Fibroblast of skin of abdomen (primary cell): ENCODE measurements at places on chromosomes 5 and 9.

- DNase-seq: no peak
These were observed 65.6 kb upstream of the IRX2 start for GRCh38 chr5:2817031-2817603.

DNA sequence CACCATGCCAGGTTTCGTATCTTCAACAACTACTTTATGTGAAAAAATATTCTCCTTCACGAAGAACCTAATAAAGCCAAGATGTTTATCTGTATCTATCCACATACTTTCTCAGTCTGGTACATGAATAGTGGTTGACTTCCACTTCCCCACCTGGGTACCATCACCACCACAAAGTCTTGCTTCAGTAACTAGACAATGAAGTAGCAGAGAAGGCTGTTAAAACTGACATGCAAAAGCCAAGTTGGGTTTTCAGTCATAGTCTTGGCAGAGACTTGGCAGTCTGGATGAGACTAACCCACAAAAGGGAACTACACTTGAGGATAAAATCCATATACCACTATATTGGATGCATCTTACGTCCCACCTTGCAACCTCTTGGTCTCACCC, 5.0 kb downstream of the P4HA2 start:
- no peak for DNase-seq

DNA sequence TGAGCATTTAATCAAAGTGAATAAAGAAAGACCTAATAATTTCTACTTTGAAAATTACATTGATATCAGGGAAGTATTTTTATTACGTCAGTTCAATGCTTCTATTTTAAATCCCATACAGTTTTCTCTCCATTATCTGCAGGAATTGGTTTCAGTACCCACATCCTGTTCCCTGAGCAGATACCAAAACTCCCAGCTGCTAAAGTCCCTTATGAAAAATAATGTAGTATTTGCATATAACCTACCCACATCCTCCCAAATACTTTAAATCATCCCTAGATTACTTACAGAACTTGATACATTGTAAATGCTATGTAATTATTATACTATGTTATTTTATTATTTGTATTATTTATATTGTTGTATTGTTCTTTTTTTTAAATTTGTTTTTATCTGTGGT, 125.4 kb upstream of the MINAR2 start:
- DNase-seq: no peak

GRCh38 chr5:151663617-151664293, 23.0 kb downstream of the SPARC start:
- no peak for DNase-seq

DNA sequence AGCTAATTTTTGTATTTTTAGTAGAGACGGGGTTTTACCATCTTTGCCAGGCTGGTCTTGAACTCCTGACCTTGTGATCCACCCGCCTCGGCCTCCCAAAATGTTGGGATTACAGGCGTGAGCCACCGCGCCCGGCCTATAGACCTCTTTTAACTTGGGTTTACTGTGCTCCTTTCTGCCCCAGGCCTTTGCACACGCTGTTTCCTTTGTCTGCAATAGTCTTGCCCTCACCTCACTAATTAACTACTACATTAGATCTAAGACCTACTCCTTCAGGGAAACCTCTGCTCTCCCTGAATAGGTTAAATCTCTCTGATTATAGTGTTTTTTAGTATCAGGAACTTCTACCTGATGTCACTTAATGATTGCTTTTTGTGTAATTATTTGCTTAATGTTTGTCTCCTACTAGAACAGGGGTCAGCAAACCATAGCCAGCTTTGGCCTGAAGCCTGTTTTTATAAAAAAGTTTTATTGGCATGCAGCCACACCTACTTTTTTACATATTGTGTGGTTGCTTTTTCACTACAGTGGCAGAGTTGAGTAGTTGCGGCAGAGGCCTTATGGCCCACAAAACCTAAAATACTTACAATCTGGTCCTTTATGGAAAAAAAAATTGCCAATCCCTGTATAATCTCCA, 31.2 kb upstream of the TLE1 start:
- DNase-seq: no peak

GRCh38 chr9:130287736-130288135, 22.2 kb downstream of the HMCN2 start:
- DNase-seq: no peak

- DNase-seq: no peak
These were observed 77.9 kb downstream of the SEMA4D start for GRCh38 chr9:89419978-89420394.

- DNase-seq: no peak
These were observed 50.5 kb downstream of the RALGPS1 start for GRCh38 chr9:126965077-126965476.

DNA sequence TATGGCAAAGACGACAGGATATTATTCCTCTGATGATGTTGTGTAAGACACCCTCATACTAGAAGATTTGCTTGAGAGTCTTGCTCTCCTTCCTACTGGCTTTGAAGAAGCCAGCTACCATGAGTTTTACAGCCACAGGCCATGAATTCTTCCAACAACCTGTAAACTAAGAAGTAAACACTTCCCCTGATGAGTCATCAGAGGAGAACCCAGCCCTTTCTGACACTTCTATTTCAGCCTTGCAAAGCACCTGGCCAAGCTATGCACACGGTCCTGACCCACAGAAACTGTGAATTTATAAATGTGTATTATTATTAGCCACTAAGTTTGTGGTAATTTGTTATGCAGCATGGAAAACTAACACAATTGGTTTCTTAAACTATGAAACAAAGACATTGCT, 288.8 kb upstream of the ADAMTSL1 start:
- no peak for DNase-seq

GRCh38 chr5:139962445-139962844, 80.7 kb downstream of the NRG2 start:
- no peak for DNase-seq

DNA sequence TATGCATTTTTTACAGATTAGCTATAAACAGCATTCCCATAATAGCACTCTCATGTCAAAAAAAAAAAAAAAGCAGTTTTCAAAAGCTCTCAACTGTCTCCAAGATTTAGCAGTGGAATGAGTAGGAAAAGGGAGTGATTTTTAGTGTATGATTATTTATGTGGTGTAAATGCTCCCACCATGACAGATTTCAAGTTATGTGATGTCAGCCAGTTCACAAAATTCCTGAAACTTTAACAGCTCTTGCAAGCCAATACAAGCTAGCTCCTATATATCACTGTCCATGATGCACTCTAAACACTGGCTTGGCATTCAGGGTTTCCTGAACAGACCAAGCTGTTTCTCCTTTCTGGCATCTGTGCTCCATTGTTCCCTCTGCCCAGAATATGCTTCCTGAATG, 7.9 kb upstream of the ANKDD1B start:
- peak; percentile 79 for DNase-seq

DNA sequence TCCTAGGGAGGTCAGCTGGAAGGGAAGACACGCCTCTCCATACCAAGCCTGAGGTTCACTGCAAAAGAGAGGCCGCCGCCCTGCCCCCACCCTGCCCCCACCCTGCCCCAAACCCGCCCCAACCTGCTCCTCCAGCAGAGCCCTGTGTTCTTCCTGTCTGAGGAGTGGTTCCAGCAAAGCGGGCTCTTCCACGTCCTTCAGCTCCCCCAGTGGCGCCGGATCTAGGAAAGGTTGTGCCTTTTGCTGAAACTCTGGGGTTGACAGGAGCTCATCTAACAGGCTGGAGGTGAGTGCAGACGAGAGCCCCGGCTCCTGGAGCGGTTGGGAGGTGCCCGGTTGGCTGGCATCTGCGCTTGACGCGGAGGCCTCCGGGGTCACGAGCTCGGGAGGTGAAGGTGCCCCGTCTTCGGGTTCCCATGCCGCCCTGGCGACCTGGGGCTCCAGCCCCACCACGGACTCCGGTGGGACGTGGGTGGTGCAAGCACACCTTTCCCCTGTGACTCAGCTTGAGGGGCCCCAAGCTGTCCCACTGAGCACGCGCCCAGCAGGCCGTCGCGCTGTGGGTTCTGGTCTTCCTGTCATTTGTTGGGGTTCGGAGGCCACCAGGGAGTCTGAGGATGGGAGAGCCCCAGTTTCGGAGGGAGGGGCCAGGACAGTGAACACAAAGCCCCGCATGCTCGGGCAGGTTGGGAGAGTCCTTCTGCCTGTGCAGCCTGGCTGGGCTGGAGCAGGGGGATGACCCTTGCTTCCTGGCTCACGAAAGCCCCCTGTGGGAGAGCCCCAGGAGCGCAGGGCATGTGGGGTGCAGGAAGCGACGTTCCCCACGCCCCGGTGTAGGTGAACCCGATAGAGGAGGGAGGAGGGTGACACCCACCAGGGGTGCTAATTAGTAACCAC, 1467.1 kb downstream of the FOXD4L5 start:
- DNase-seq: peak; percentile 4

- DNase-seq: no peak
These were observed 379.3 kb upstream of the CHD1 start for GRCh38 chr5:99308131-99308530.

DNA sequence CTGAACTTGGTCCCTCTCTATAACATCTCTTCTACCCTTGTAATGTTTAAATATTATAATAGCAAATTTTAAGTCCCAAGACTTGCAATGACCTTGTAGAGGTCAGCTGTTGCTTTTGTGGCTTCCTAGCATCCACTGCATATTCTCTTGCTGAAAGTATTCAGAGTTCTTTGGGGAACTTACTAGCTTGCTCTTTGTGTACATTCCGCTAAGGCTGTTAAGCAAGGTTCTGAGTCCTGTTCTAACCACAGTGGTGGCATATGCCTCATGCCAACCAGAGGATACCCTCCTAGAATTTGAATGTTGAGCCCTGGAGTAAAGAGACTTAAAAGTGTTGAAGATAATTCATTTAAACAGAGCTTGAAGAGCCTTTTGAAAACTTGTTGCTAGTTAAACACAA, 570.9 kb downstream of the TLE1 start:
- no peak for DNase-seq

DNA sequence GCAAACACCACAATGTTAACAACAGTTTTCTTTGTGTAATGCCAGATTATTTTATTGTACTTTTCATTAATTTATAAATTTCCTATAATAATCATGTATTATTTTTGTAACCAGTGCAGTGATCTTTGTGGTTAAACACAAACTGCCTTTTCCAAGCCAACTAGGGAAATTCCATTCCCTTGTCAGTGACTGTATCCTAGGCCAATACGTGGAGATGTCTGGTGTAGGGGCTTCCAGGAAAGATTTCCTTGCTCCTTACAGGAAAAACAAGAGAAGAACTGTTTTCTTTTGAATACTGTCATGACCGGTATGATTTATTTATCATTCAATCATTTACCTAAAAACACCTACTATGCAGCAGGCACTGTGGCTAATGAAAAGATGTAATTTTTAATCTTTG, 31.4 kb downstream of the FANCC start:
- DNase-seq: peak; percentile 8

DNA sequence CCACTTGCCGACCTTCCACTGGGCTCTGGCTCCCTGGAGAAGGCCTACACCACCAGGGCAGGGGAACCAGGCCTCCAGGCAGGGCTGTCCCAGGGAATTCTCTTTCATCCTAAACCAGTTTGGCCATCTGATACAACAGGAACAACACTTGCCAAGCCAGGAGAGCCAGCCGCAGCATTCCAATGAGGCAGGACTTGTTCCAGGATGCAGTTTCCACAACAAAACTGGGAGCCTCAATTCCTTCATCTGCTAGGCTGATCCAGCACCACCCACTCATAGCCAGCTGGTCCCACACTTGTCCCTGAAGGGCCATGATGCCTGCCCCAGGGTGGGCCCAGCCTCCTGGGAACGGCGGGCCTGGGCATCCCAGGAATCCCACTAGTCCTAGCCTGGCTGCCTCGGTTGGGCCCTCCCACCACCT, 26.0 kb downstream of the BICD2 start:
- DNase-seq: no peak

DNA sequence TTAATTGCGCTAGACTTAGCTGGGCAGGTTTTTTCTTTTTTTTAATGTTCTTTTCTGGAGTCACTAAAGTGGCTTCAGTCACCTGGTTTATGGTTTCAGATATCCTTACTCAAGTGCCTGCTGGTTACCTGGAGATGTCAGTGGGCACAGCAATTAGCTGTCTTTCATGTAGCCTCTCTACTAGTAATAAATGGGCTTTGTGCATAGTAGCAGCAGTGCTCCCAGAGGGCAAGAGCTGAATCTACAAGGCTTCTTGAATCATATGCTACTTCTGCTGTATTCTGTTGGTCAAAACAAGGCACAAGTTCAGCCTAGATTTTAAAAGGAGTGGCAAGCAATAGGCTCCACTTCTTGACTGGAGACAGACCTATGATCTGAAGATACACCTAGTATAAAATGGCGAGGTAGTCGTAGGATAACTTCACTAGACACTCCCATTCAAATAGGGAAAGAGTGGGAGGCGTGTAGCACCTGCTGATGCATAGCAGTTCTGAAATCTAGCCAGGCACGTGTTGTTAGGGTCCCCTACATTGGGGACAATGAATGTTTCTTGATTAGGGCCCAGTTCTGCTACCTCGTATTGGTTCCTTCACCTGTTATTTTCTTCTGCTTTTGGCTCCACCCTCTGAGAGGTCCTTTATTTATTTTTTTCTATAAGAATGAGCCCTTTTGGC, 7.0 kb downstream of the SCAMP1 start:
- DNase-seq: no peak

DNA sequence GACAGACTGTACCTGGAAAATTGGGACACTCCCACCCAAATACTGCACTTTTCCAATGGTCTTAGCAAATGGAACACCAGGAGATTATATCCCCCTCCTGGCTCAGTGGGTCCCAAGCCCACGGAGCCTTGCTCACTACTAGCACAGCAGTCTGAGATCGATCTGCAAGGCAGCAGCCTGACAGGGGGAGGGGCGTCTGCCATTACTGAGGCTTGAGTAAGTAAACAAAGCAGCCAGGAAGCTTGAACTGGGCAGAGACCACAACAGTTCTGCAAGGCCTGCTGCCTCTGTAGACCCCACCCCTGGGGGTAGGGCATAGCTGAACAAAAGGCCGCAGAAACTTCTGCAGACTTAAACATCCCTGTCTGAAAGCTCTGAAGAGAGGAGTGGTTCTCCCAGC, 260.0 kb upstream of the ST8SIA4 start:
- no peak for DNase-seq

- no peak for DNase-seq
These were observed 60.9 kb upstream of the PIP5K1B start for GRCh38 chr9:68643901-68644809.

GRCh38 chr5:17333755-17334154, 116.3 kb downstream of the BASP1 start:
- no peak for DNase-seq

DNA sequence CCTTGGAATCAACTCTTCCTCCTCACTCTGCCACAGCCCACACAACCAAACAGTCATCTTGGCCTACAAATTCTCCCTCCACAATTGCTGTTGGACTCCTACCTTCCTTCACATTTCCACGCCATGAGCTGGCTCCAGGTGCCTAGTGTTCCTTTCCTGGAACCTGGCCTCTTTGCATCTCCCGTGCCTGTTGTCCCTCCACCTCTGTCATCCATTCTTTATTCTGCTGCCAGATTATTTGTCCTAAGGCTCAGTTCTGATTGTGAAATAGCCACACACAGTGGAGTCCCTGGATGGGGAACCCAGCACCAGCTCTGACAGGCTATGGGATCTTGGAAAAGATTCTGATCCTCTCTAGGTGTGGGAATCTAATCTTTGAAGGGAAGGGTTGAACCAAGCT, 109.1 kb upstream of the ANKH start:
- no peak for DNase-seq

DNA sequence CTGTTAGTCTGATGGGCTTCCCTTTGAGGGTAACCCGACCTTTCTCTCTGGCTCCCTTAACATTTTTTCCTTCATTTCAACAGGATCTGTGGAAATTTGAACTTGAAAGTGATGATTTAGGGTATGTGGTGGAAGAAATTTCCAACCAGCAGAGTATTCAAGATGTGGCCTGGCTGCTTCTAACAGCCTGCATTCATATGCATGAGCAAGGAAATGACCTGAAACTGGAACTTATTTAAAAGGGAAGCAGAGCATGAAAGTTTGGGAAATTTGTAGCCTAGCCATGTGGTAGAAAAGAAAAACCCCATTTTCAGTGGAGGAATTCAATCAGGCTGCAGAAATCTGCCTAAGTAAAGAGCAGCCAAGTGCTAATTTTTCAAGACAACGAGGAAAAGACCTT, 41.7 kb downstream of the UNC13B start:
- no peak for DNase-seq
